ENCODE measurements at places on chromosomes 1 and 21.

DNA sequence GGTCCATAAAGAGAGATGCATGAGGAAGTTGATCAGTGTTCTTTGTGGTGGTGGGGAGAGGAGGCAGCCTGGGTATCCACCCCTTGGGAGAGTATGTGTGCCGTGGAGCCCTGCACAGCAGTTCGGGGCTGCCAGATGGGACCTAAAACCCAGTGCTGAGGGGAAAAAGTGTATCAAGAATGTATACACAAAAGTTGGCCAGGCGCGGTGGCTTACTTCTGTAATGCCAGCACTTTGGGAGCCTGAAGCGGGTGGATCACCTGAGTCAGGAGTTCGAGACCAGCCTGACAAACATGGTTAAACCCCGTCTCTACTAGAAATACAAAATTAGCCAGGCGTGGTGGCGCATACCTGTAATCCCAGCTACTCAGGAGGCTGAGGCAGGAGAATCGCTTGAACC is 4.1 kb upstream of the TTC4 start:
- no peak for DNase-seq

GRCh38 chr1:185155600-185156287 is 1.0 kb downstream of the TRMT1L start:
- DNase-seq: no peak

GRCh38 chr1:187185389-187185788 is 356.6 kb downstream of the PLA2G4A start:
- DNase-seq: no peak

GRCh38 chr1:53198241-53198651 is 1.6 kb downstream of the CPT2 start:
- no peak for DNase-seq

DNA sequence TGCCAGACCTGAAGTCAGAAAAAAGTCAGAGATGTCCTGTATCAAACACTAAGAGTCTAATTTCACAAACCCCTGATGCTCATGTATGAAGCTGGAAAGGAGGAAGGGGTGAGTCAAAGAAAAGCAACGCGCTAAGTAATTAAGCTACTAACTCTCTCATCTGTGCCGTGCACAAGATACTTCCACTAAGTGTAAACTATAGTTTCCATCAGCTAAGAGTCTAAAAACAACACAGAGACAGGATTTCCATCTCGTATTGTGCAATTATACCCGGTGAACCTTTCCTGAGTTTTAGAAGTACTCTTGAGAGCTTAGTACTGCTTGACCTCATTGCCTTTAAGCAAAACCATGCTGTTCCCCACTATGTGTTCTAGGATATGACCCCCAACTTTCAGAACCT is 19.0 kb downstream of the DNALI1 start:
- DNase-seq: peak; percentile 5

- DNase-seq: no peak
Observed at GRCh38 chr1:164958982-164959768, 397.3 kb downstream of the LMX1A start.

GRCh38 chr1:94017155-94017829 is 103.7 kb downstream of the ABCA4 start:
- no peak for DNase-seq

- no peak for DNase-seq
Observed at GRCh38 chr1:151577173-151577572, 34.7 kb upstream of the SNX27 start.

DNA sequence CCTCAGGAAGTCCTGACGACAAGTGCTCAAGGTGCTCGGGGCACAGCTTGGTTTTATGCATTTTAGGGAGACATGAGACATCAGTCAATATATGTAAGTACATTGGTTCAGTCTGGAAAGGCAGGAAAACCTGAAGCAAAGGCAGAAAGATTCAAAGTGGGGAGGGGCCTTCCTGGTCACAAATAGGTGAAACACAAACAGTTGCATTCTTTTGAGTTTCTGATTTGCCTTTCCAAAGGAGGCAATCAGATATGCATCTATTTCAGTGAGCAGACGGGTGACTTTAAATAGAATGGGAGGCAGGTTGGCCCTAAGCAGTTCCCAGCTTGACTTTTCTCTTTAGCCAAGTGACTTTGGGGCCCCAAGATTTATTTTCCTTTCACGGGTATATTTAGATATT is 8.9 kb upstream of the RNF187 start:
- no peak for DNase-seq

Data from AG04449 (cell line).